CD8-positive, alpha-beta memory T cell (primary cell): ENCODE measurements at places on chromosomes 1 and 21. TPM values are rescaled to one million over a fixed set of nuclear protein-coding genes. Genes with fewer than 3 reads are reported as not detected.

DNA sequence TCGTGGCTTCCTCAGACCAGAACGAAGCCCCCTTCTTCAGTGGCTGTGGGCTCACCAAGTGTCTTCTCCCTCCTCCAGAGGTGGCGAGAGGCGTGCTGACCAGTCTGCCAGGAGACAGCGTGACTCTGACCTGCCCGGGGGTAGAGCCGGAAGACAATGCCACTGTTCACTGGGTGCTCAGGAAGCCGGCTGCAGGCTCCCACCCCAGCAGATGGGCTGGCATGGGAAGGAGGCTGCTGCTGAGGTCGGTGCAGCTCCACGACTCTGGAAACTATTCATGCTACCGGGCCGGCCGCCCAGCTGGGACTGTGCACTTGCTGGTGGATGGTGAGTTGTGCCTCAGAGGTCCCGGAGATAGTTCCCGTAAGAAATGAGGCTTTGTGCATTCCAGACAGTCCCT is 24.0 kb downstream of the IL6R start:
- H3K36me3 ChIP-seq = peaks cover 9% of the 10 kb centered on the region
- DNase-seq = no peak
- no peak overlapping the region for H3K4me3 ChIP-seq
- peaks cover 26% of the 10 kb centered on the region for H3K4me1 ChIP-seq
- no peak overlapping the region for H3K27ac ChIP-seq

GRCh38 chr1:51048670-51049069 is 53.4 kb upstream of the C1orf185 start:
- no peak overlapping the region for H3K27ac ChIP-seq
- H3K27me3 ChIP-seq = no peaks in the 10 kb centered on the region
- DNase-seq = no peak
- no peaks in the 10 kb centered on the region for H3K4me1 ChIP-seq
- no peak overlapping the region for H3K4me3 ChIP-seq
- H3K36me3 ChIP-seq = no peaks in the 10 kb centered on the region

- no peaks in the 10 kb centered on the region for H3K36me3 ChIP-seq
- no peaks in the 10 kb centered on the region for H3K4me1 ChIP-seq
- H3K27me3 ChIP-seq = no peaks in the 10 kb centered on the region
- DNase-seq = no peak
- no peak overlapping the region for H3K4me3 ChIP-seq
- no peak overlapping the region for H3K27ac ChIP-seq
Observed at GRCh38 chr1:87435484-87435883, 106.8 kb downstream of the LMO4 start.

- H3K27ac ChIP-seq = no peak within 1 kb of the TSS
- DNase-seq = no peak
- peaks cover 33% of the 10 kb centered on the region for H3K27me3 ChIP-seq
- H3K4me1 ChIP-seq = peaks cover 11% of the 10 kb centered on the region
- H3K36me3 ChIP-seq = no peaks in the 10 kb centered on the region
Observed at GRCh38 chr1:67832737-67833601, at the start of gene GNG12. Gene GNG12, minus strand, starts transcription at chr1:67833467. Its CDS starts 125,781 bp downstream, at chr1:67707686.

DNA sequence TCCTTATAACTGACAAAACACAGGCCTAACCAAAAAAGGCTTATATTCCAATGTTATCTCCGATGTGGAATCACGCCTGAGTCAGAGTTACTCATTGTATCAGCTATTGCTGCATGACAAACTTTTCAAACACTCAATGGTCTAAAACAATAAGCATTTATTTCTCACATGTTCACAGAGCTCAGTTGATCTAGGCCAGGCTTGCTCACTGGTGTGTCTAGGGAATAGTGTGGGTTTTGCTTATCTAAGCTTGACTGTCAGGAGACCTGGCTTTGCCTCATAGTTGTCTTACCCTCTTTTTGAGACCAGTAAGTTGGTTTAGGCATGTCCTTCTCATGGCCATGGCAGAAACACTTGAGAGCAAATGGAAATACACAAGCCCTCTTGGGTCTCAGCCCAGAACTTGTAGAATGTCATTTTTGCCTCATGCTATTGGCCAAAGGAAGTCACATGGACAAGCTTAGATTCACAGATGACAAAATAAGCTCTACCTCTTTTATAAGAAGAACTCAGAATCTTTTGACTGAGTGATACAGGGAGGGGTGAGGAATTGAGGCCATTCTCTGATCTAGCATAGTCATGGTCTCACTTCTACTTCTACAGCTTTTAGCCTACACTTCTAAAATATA is 130.8 kb downstream of the HMCN1 start:
- H3K27ac ChIP-seq = no peak overlapping the region
- no peaks in the 10 kb centered on the region for H3K36me3 ChIP-seq
- no peaks in the 10 kb centered on the region for H3K4me1 ChIP-seq
- no peak overlapping the region for H3K4me3 ChIP-seq

GRCh38 chr1:80155371-80155770 is 1148.8 kb upstream of the ADGRL4 start:
- H3K4me3 ChIP-seq = no peak overlapping the region
- H3K27me3 ChIP-seq = no peaks in the 10 kb centered on the region
- no peak for DNase-seq
- H3K27ac ChIP-seq = no peak overlapping the region
- H3K4me1 ChIP-seq = no peaks in the 10 kb centered on the region

- no peak for DNase-seq
- no peak overlapping the region for H3K4me3 ChIP-seq
- peaks cover 5% of the 10 kb centered on the region for H3K36me3 ChIP-seq
Observed at GRCh38 chr1:88982055-88982454, 10.4 kb downstream of the KYAT3 start.

GRCh38 chr1:195894411-195894810 is 713.8 kb downstream of the KCNT2 start:
- no peaks in the 10 kb centered on the region for H3K4me1 ChIP-seq
- no peaks in the 10 kb centered on the region for H3K36me3 ChIP-seq
- DNase-seq = no peak
- H3K4me3 ChIP-seq = no peak overlapping the region
- H3K27me3 ChIP-seq = no peaks in the 10 kb centered on the region

GRCh38 chr1:154695985-154696384 is 88.0 kb upstream of the ADAR start:
- H3K36me3 ChIP-seq = no peaks in the 10 kb centered on the region
- no peak overlapping the region for H3K4me3 ChIP-seq
- H3K4me1 ChIP-seq = no peaks in the 10 kb centered on the region
- H3K27me3 ChIP-seq = no peaks in the 10 kb centered on the region
- no peak overlapping the region for H3K27ac ChIP-seq

DNA sequence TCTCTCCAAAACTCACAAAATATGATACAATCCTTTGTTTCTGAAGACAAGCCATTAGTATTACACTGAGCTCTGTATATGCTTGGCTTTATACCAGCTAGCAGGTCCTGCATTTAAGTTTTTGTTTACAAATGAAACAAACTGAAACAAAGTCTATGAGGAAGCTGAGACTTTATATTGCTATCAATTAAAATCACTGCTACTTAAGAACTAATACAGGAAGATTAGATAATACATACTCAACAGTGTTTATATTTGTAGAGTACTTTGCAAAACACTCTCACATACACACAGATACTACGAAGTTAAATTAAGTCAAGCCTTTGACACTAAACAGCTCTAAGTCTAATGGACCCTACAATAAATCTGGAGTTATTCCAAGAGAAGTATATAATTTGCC is 247.4 kb downstream of the CRB1 start:
- H3K36me3 ChIP-seq = no peaks in the 10 kb centered on the region
- no peak overlapping the region for H3K4me3 ChIP-seq

DNA sequence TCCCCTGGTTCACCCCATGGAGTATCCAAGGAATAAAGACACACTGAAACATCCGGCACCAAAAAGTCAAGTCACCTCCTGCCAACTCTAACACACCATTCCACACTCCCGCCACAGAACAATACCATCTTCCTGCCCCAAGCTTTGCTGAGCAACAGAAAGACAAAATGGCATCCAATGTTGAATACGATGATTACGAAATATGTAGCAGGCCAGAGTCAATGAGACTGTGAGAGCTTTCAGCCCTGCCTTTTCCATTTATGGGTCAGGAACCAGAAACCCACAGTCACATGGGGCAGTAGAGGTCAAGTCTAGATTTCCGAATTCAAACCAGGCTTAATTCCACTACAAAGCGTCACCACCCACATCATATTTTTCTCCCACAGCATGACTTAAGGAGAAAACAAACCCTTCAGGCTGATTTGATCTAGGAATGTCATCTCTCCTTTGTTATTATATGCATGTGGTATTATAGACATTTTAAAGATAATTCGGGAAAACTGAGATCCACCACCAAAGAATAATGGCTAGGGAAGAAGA is 249.8 kb downstream of the SETD4 start:
- no peaks in the 10 kb centered on the region for H3K36me3 ChIP-seq
- H3K4me1 ChIP-seq = no peaks in the 10 kb centered on the region
- no peak overlapping the region for H3K27ac ChIP-seq
- H3K27me3 ChIP-seq = no peaks in the 10 kb centered on the region
- no peak overlapping the region for H3K4me3 ChIP-seq

DNA sequence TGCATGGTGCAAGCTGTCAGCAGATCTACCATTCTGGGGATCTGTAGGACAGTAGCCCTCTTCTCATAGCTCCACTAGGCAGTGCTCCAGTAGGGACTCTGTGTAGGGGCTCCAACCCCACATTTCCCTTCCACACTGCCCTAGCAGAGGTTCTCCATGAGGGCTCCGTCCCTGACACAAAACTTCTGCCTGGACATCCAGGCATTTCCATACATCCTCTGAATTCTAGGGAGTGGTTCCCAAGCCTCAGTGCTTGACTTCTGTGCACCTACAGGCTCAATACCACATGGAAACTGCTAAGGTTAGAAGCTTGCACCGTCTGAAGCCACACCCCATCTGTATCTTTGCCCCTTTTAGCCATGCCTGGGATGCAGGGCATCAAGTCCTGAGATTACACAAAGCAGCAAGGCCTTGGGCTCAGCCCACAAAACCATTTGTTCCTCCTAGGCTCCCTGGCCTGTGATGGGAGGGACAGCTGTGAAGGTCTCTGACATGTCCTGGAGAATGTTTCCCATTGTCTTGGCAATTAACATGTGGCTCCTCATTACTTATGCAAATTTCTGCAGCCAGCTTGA is 117.0 kb upstream of the NFIA start:
- H3K27ac ChIP-seq = no peak overlapping the region
- H3K27me3 ChIP-seq = no peaks in the 10 kb centered on the region
- no peaks in the 10 kb centered on the region for H3K4me1 ChIP-seq
- no peaks in the 10 kb centered on the region for H3K36me3 ChIP-seq
- no peak for DNase-seq
- no peak overlapping the region for H3K4me3 ChIP-seq

DNA sequence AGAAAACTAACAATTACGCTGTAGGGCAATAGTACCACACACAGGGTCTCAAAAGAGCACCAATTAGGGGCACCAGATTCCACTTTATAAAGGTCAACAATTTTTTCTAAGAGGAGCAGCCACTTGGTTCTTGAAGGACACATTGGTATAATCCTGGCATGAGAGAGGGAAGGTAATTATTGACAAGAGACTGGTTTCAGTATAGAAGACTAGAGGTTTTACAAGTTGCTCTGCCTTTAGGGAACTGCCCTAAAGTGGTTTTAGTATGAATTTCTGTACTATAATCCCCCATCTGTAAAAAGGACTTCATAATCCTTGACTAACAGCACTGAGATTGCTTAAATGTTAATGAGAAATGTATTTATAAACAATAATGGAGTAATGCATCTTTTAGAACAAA is 648.5 kb upstream of the PTBP2 start:
- DNase-seq = no peak
- H3K27ac ChIP-seq = no peak overlapping the region
- no peaks in the 10 kb centered on the region for H3K36me3 ChIP-seq
- no peak overlapping the region for H3K4me3 ChIP-seq

DNA sequence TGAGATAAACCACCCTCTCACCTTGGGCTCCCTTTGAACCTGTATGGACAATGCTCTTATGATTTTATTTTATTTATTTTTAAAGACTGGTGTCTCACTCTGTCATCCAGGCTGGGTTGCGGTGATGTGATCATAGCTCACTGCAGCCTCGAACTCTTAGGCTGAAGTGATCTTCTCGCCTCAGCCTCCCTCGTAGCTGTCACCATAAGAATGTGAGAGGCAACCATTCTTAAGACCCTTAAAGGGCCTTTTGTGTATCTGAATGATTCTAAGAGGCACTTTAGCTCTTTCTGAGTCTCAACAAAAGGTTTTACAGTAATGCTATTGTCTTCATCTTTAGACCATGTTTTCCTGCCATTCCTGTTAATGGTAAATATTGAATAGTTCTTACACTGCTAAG is 67.0 kb downstream of the IVNS1ABP start:
- no peaks in the 10 kb centered on the region for H3K27me3 ChIP-seq
- no peak overlapping the region for H3K4me3 ChIP-seq
- H3K4me1 ChIP-seq = no peaks in the 10 kb centered on the region
- no peaks in the 10 kb centered on the region for H3K36me3 ChIP-seq
- no peak overlapping the region for H3K27ac ChIP-seq
- no peak for DNase-seq

GRCh38 chr1:37697090-37697489 is 4.8 kb downstream of the CDCA8 start:
- no peaks in the 10 kb centered on the region for H3K4me1 ChIP-seq
- H3K27me3 ChIP-seq = no peaks in the 10 kb centered on the region
- DNase-seq = no peak
- H3K27ac ChIP-seq = no peak overlapping the region
- H3K4me3 ChIP-seq = no peak overlapping the region
- no peaks in the 10 kb centered on the region for H3K36me3 ChIP-seq

GRCh38 chr1:175600721-175601440 is 142.5 kb downstream of the TNR start:
- H3K4me3 ChIP-seq = no peak overlapping the region
- H3K36me3 ChIP-seq = no peaks in the 10 kb centered on the region
- no peak overlapping the region for H3K27ac ChIP-seq
- no peak for DNase-seq
- H3K27me3 ChIP-seq = no peaks in the 10 kb centered on the region

DNA sequence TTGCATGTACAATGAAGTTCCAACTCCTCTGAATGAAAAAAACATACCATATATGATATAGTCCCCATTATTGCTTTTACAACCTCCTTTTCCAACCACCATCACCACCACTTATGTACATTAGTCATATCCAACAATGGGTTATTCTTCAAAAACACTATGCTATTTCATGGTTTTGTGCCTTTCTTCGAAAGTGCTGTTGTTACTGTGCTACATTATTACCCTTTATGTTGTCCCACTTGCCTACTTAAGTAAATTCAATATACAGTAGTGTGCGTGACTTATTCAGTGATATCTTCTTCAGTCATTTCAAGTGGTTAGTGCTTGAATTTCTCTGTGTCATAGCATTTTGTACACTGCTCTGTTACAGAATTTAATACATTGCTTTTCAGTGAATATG is 105.3 kb downstream of the ASH1L start:
- H3K4me3 ChIP-seq = no peak overlapping the region
- DNase-seq = no peak
- H3K27me3 ChIP-seq = no peaks in the 10 kb centered on the region

- no peaks in the 10 kb centered on the region for H3K27me3 ChIP-seq
- DNase-seq = no peak
- H3K36me3 ChIP-seq = no peaks in the 10 kb centered on the region
- no peak overlapping the region for H3K4me3 ChIP-seq
Observed at GRCh38 chr1:29949676-29950075, 713.4 kb downstream of the PTPRU start.

PTPN7 gene
- total RNA-seq = 446 TPM

EXOC8 gene
- total RNA-seq = 16.8 TPM

CFAP141 gene
- total RNA-seq = not detected

RBM11 gene
- total RNA-seq = 1.9 TPM

CSF3R gene
- 0.40 TPM for total RNA-seq

SERTAD4 gene
- total RNA-seq = not detected

DCLRE1B gene
- total RNA-seq = 32.1 TPM

IRF6 gene
- 1.2 TPM for total RNA-seq
